ENCODE measurements at places on chromosomes 2 and 18.

GRCh38 chr2:163121483-163121882 lies 282.9 kb upstream of the KCNH7 start:
- no peak for DNase-seq

GRCh38 chr2:241496904-241497877 lies 11.2 kb downstream of the STK25 start:
- DNase-seq = no peak

DNA sequence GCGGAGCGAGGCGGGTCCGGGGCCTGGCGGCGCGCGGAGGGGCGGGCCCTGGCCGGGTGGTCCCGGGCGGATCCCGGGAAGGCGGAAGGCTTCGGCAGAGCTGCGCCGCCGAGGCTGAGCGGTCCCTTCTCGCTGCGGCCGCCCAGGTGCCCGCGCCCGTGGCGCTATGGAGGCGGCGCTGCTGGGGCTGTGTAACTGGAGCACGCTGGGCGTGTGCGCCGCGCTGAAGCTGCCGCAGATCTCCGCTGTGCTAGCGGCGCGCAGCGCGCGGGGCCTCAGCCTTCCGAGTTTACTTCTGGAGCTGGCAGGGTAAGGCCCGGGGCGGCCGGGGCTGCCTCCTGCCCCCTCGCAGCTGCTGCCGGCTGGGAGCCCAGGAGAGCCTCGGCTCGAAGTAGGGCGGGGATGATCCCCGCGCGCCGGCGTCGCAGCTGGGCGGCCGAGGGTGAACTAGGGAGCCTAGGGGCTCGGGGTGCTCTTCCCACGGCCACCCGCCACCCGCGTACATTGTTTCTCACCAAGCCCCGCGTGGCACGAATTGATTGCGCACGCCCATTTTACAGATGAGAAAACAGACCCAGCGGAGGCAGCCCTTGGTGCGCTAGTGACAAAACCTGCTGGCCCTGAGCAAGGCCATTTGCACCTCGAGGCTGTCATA lies at the start of gene SLC66A3:
SLC66A3 (plus strand) TSS at position 87 of the 655 bp plus-strand sequence; CDS start at position 167, 80 bp downstream.
- DNase-seq = peak; percentile 39

DNA sequence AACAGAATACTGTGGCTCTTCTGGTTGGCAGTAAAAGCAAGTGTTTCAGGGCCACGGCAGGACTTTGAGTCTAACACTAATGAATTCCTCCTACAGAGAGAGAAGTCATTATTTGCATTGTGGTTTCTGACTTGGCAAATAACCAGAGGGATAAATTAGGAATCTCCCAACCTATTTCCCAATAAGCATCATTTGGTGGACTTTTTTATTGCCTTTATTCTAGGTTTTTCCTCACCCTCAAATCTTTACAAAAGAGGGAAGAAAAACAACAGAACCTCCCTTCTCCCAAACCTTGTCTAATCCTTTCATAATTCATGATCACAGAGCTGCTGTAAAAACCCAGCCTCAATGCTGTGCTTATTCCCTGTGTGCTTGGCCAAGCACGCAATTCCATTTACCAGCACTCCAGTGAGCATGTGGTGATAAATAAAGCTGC lies 179.7 kb downstream of the AGPS start:
- no peak for DNase-seq

- DNase-seq = no peak
Observed at GRCh38 chr2:222309766-222310165, 11.0 kb upstream of the PAX3 start.

GRCh38 chr2:224062481-224063297 lies 23.6 kb upstream of the SERPINE2 start:
- DNase-seq = no peak

DNA sequence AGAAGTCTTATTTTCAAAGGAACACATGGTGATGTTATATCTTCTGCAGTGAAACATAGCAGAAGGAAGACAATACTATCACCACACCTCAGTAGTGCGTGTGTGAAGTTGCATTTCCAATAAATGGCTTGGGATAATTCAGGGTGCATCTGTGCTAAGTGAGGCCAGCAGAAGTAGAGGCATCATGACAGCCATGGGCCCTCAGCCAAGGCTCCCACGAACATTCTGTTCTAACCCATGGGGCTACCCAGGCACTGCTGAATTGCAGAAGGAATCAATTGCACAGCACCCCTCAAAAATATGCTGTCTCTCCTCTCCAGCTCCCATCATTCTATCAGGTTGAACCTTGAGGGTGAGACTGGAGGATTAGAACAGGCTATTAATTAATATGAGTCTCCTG lies 139.5 kb downstream of the RIF1 start:
- DNase-seq = no peak

DNA sequence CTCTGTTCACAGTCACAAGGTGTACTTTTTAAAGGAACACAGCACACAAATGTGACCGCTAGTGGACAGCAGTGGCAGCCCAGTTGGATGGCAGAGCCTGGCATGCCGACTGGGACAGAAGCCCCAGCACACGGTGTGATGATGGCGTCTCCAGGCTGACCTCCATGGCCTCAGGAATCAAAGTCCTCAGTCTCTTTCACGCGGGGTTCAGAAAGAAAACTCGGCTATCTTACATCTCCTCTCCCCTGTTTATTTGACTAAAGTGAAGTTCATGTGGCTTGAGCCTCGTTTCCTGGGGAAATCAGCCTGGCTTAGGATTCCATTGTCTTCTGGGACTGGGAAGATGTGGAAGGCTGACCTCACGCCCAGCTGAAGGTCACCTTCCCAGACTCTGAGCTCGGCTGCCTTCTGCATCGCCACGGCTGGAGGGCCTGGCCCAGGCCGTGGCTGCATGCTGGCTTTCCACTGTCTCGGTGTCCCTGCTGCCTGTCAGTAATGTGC lies 56.1 kb downstream of the ASAP2 start:
- no peak for DNase-seq

Measured in cortex of kidney (tissue), 1 donor.